ENCODE measurements at places on chromosomes 7 and 10. TPM values are rescaled to one million over a fixed set of nuclear protein-coding genes. Genes with fewer than 3 reads are reported as not detected.

- no peaks in the 10 kb centered on the region for H3K27me3 ChIP-seq
- peaks cover 19% of the 10 kb centered on the region for H3K4me1 ChIP-seq
- peaks cover 20% of the 10 kb centered on the region for H3K36me3 ChIP-seq
- no peak overlapping the region for H3K27ac ChIP-seq
These were observed 102.5 kb upstream of the RPA3 start for GRCh38 chr7:7820939-7821338.

DNA sequence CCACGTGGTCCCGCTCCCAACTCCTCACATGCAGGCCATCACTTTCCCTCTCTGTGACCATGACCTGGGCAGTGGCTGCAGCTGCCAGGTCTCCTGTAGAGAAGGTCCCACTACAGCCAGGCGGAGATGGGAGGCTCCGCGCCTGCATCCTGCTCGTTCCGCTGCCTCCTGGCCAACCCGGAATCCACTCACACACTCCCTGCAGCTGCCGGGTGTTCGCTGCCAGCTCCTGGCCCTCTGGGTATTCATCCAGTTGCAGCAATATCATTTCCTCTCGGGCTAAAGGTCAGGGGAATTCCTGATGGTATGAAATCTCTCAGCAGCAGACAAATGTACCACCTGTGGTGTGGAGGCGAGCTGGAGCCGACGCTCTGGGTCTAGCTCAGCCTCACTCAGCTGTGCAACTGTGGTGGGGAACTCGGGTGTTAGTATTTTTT is 65.7 kb downstream of the TLL2 start:
- no peaks in the 10 kb centered on the region for H3K36me3 ChIP-seq
- DNase-seq = no peak
- no peaks in the 10 kb centered on the region for H3K4me1 ChIP-seq
- peaks cover 6% of the 10 kb centered on the region for H3K27me3 ChIP-seq
- no peak overlapping the region for H3K27ac ChIP-seq

DNA sequence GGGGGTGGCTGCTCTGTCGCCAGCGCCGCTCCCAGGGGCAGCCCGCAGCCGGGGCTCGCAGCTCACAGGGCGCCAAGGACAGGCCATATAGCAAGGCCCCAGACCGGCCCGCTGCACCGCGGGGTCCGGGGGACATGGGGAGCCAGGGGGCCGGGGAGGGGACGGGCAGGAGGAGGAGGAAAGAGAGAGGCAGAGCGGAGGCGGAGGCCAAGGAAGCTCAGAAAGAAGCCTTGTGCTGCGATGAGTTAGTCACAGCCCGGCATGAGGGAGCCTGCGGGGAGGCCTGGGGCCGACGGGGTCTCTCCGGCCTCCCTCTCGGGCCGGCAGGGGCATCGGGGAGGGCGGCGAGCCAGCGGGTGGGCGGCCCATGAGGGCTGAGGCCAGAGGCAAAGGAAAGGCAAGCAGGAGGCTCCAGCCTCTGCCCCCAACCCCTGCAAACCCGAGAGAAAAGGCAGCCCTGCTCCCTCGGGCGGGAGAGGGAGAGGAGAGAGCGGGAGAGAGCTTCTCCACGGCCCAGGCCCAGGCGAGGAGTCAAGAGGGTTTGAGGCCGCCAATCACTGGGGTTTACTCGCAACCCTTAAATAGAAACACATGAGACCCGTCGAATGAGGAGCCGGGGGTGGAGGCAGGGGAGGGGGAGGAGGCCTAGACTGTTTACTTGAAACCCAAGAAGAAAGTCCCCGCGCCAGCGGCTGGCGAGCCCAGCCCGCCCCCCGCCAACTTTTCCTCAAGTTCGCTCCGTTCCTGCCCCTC is 167.9 kb downstream of the NEURL1 start:
- peaks cover 13% of the 10 kb centered on the region for H3K36me3 ChIP-seq
- peak overlapping the region; percentile 83 for H3K4me3 ChIP-seq
- DNase-seq = peak; percentile 60
- peaks cover 14% of the 10 kb centered on the region for H3K4me1 ChIP-seq
- H3K27ac ChIP-seq = peak overlapping the region; percentile 42

SMKR1 gene
- 2.6 TPM for total RNA-seq

KLF14 gene
- total RNA-seq = not detected

ACTL6B gene
- total RNA-seq = not detected

Data from activated CD8-positive, alpha-beta T cell treated with anti-CD3 and anti-CD28 coated beads for 36 hours (primary cell).